ENCODE measurements at places on chromosomes 13 and 19.

DNA sequence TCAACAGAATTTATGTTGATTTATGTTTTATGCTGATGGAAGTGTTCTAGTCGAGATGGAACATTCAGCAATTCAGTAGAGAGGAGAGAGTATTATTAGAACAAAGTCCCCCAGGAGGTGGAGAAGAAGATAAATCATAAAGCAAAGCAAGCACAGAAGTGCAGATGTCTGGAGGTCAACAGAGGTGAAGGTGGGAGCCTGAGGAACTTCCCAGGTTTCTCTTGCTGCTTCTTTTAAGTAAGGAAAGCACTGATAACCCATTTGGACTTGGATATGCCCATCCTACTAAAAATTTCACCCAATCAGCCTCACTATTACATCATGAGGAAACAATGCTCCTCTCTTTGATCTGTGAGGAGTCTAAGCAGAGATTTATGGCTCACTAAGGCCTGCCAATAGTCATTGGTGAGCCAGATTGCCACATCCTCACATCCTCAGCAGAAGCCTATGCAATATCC is 98.8 kb downstream of the EPSTI1 start:
- DNase-seq: no peak

GRCh38 chr19:33280351-33280921 is 21.9 kb downstream of the CEBPA start:
- peak; percentile 67 for DNase-seq

DNA sequence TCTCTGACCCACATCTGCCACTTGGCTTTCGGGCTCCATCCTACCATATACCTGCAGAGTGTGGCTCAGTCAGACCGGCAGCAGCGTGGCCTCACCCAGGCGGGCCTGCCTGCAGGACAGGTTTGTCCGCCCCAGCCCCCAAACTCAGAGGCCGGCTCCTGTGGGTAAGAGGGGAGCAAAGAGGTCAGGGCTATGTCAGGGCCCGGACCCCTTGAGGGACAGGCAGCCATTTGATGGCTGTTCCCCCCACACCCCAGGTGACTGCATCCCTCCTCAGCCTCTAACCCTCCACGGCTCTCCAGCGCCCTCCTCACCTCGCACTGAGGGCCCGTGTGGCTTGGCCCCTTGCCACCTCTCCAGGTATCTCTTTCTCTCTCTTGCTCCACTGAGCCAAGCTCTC is 12.3 kb upstream of the ZBTB32 start:
- no peak for DNase-seq

DNA sequence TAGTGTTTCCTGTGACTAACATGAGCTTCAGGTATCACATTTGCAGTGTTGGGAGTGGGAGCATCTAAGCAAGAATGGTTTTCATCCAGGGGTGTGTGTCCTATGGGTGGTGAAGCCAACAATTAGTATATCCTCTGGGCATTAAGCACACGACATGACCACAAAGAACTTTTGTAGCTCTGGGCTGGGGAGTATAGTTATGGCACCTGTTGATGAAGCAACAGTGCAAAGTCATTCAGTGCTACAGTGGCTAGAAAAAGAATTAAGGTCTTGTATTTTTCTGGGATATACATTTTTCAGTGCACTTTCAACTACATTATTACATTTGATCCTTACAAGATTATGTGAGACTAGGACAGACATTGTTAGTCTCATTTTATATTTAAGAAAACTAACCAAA is 21.8 kb downstream of the CCNA1 start:
- no peak for DNase-seq

GRCh38 chr19:2661615-2662014 is 40.9 kb downstream of the GNG7 start:
- no peak for DNase-seq

- no peak for DNase-seq
Observed at GRCh38 chr13:33003458-33004019, 12.7 kb upstream of the KL start.

- DNase-seq: no peak
Observed at GRCh38 chr13:104460554-104460953, 1394.3 kb upstream of the SLC10A2 start.

DNA sequence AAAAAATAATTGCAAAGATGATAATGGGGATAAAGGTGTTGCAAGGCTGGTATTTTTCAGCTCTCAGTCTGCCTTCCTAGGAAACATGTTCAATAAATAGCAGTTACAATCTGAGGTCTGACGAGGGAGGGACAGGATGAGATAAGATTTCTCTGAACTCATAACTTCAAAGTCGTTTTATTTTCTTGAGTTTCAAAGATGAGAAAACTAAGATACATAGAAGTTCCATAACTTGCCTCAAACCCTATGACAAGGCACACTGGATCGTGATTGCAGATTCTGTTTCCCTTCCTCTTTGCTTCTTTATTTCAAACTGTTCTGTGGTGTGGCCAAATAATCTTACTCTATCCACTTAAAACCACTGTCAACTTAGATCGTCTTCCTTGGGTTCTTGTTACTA is 327.2 kb downstream of the GPC5 start:
- DNase-seq: no peak

GRCh38 chr19:18119013-18119716 is 21.6 kb downstream of the MAST3 start:
- no peak for DNase-seq

DNA sequence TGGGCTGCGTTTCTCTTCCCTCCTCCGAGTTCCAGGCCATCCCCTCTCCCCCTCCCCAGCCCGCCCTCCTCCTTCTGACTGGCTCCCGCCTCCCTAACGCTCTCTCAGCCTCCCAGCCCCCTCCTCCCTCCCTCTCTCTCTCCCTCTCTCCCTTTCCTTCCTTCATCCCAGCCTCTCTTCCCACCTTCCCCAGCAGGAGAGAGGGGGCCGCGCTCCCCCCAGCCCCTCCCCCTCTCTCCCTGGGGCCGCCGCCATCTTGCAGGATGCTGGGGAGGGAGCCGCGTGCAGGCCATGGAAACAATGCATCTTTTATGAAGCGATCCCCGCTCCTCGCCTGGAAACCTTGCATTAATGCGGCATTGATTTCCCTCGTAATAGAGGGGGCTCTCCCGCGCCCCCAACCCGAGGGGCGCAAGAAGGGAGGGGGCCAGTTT is 42.6 kb upstream of the ADGRL1 start:
- DNase-seq: peak; percentile 42

DNA sequence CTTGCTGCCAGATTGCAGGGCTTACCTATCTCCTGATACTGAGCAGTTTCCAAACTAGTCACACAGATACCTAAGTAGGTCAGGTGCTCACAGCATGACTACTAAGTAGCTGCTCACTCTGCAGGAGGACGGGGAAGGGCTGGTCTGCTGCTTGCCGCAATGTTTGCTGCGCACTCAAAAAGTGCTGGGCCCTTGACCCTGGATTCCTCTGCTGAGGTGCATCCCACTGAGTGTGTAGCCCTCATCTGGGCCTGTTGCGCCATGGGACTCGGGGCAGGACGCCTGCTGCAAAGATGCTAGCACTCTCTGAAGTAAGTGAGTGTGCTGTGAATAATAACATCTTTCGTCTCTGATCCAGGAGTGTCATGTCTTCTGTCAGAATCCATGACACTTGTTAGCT is 59.2 kb upstream of the MEDAG start:
- no peak for DNase-seq

- DNase-seq: peak; percentile 76
Observed at GRCh38 chr13:51620165-51620983, 36.1 kb downstream of the WDFY2 start.

DNA sequence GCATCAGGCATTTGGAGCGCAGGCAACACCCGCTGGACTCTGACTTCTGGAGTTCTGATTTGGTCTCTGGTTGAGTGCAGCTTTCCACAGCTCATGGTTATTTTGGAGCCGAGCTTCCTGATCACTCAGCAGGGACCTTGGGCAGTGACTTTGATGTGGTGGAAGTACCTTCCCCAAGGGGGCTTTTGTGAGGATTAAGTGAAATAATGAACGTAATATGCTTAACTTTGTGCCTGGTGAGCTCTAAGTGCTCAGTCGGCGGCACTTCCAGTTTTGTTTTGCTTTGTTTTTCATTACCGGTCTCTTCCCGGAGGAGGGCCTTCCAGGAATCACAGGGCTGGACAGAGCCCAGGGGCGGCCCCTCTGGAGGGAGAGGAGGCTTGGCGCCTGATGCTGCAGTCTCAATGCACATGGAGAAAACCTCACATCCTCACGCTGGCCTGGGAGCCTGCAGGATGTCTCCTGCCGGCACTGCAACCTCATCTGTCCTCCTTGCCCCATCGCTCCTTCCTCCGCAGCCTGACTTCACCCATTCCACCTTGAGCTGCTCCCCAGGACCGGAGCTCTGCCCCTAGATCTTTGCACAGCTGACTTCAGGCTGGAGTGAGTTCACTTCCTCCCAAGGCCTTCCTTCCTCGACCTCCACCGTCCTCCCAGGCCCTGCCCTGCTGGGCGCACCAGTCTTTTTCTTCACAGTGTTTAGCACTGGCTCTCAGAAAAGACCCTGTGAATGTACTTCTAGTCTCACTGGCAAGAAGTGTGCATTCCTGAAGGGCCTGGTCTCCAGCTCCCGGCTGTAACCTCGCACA is 1.5 kb downstream of the PLEKHF1 start:
- DNase-seq: peak; percentile 43

GRCh38 chr13:22047785-22048104 is 376.9 kb downstream of the FGF9 start:
- DNase-seq: no peak

GRCh38 chr19:6087074-6087571 is 23.2 kb downstream of the RFX2 start:
- no peak for DNase-seq

DNA sequence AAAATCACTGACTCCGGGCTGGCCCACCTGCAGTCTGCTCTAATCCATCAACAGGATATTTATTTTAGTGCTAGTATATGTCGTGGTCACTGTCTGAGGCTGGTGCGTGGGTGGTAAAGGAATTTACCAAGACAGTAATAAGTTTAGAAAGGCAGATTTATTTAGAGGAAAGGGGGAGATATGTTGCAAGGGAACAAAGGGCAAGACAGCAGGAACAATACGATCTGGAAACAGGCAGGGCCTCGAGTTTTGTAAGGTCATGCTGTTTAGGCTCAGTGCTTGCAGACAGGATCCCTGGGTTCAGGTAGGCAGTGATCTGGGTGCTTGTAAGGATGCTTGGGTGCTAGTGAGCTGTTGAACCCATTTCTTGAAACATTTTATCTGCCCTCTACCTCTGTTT is 748.2 kb upstream of the SLITRK5 start:
- no peak for DNase-seq

DNA sequence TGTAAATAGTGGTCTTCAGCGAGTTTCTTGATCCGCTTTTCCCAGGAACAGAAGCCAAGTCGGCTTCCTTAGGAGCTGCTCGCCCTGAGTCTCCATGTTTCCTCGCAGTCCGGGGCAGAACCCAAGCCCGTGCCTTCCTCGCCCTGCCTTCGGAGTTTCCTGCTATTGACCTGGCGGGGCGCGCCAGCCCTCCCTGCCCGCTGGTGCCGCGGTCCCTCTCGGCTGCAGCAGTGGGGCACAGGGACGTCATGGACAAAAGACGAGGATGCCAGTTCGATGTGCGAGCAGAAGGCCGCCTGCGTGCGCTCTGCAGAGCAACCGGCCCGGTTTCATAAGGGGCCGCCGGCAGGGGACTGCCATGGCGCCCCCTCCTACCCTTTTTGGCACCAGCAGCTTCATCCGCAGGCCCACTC is 156.6 kb downstream of the TM9SF2 start:
- peak; percentile 29 for DNase-seq

GRCh38 chr19:29292153-29292552 is 79.2 kb upstream of the UQCRFS1 start:
- no peak for DNase-seq

DNA sequence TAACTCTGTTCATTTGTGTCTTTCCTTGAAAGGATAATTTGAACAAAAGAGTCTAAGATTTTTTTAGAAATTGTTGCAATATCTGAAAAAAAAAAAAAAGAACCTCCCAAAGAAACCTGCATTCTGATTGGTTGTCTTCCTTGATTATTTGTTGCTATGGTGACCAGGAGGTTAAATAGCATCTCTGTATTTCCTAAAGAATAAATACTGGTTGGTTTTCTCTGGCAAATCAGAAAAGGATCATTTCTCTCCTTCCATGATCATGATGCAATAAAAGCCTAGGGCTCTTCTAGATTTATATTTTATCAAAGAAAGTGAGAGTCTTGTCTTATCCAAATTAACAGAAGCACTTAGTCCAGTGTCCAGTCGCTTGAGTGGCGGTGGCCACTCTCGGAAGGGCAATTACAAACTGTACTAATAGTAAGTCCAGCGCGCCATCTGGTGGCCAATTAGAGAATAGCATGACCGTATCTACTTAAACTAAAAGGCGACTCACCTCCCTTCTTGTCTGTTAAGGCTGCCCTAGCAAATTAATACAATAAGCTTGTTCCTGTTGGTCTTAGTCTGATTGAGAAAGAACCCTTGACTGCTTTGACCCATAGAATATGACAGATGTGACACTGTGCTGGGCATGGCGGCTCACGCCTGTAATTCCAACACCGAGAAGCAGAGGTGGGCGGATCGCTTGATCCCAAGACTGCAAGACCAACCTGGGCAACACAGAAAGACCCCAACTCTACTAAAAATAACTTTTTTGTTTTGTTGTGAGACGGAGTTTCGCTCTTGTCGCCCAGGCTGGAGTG is 47.0 kb upstream of the PNMA8B start:
- peak; percentile 96 for DNase-seq

- no peak for DNase-seq
Observed at GRCh38 chr13:31862828-31863227, 123.5 kb downstream of the RXFP2 start.

DNA sequence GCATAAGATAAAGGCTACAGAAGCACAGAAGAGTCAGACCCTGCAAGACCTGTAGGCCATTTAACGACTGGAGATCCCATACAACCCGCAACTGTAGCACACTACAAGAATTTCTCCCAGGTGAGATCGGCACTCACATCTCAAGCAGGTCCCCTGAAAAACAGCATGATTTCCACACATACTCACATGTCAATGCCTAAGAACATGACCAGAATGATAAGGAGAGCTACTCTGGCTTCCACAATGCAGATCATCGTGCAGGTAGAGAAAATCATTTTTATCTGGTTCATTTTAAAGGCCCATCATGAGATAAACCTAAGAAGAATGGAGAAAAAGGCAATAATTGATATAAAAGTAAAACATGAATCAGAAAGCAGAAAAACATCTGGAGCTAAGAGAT is 17.5 kb upstream of the PEG3 start:
- DNase-seq: no peak

DNA sequence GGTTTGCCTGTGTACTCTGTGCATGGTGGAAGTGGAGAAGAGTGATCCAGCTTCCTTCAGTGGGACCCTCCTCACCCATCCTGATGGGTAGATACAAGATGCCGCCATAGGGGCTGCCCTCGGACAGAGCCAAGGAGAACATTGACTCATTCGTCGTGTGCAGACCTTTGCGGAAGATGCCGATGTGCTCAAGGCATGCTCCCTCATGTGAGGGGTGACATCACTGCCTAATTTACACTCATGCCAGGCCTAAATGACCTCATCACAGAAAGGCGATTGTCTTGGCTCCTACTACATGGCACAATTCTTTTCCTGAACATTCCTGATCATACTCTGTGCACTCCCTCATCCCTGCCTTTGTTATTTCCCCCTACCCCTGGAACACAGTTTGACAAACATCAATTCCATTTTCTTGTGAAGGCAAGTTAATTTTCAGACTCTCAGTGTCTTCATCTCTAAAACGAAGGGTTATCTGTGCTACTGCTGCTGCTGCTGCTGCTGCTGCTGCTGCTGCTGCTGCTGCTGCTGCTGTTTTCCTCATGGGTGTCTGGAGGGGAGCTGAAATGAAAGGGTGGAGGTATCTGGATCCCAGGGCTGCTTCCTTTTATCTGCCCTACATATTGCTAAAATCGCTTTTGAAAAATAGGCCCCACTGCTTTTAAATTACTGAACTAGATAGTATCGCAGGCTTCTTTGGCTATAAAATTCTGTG is 146.5 kb upstream of the ARGLU1 start:
- DNase-seq: peak; percentile 43

GRCh38 chr19:9323557-9323918 is 441 bp upstream of the ZNF559 start:
- DNase-seq: peak; percentile 89
